ENCODE measurements at places on chromosomes 6 and 20.

- DNase-seq = no peak
Measured at GRCh38 chr6:722608-723007, 29.7 kb upstream of the EXOC2 start.

- no peak for DNase-seq
Measured at GRCh38 chr20:57667924-57668782, 41.7 kb downstream of the PMEPA1 start.

DNA sequence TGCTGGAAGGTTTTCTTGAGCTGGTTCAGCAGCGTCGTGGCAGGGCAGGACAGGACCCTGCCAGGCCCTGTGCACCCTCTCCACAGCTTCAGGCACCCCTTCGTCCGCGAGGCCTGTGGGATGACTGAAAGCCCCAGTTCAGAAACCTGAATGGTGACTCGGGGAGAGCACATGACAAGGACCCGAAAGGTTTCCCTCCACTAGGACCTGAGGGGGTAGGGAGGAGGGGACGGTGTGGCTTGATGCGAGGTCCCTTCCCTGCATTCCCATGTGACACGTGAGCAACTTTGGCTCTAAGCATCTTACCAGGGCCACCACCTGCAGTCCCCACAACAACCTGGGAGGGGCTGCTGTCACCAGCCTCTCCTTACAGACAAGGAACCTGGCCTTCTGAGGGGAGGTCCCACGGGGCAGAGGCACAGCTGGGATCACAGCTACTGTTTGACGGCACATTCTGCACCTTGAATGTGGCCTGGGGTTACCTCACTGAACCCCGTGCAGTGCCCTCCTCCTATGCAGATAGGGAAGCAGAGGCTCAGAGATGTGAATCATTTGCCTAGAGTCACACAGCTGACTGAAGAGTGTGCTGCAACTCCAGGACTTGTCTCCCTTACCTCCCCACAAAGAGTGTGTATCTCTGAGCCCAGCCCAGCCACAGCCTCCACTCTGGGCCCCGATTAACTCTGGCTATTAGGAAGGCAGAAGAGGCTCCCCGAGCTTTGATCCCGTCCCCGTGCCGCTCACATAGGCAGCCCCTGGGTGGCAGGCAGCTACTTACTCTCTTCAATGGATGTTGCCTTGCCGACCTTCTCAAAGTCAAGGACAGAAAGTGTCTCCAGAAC, 84.6 kb downstream of the PTPN1 start:
- DNase-seq = no peak

DNA sequence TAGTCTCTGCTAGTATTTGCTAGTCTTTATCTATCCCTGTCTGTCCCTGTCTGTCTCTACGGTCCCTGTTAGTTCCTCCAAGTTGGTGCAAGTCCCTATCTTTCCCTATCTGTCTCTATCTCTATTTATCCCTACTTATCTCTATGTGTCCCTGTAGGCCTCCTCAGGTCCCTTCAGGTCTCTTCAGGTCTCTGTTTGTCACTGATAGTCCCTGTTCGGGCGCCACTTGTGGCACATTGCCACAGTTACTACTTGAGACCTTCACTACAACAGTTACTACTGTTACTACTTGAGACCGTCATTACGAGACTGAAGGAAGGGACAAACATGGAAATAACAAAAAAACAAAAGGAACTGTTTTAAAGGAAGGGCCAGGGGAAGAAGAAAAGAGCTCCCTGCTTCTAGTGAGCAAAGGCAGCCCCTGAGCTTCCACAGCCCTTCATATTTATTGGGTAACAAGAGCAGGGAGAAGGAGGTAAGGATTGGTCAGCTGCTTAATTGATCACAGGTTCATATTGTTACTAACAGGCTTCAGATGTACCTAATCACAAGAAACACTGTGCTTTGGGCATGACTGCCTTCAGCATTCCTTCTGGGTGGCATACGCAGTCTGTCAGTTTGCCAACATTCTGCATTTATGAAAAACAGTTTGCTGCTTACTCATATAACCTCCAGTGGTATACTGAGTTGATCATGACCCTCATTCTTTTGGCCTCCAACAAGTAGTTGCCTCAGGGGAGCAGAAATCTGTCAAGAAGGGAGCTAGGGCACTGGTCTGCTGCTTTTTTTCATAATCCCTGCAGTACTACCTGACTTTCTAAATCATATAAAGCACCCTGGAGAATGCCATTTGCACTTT, 8.4 kb downstream of the EPB41L2 start:
- no peak for DNase-seq

- no peak for DNase-seq
Measured at GRCh38 chr20:50589548-50590347, 79.6 kb downstream of the PTPN1 start.

- DNase-seq = no peak
Measured at GRCh38 chr20:55283889-55284288, 721.4 kb downstream of the CBLN4 start.

DNA sequence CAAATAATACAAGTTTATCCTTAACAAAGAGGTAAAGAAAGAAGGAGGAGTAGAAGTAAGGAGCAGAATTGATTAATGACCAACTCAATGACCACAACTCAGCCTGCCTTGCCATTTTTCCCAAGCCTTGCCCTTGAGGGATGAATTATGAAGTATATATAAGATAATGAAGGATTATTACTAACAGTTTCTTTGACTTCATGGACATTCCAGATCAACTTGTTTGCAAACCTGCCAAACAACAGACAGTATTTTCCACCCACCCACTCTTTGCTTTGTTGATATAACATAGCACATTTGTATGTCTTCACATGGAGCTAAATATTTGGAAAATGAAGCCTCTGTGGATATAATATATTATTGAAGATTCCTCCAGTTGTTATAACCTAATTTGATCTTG, 9.9 kb upstream of the C6orf141 start:
- DNase-seq = no peak

DNA sequence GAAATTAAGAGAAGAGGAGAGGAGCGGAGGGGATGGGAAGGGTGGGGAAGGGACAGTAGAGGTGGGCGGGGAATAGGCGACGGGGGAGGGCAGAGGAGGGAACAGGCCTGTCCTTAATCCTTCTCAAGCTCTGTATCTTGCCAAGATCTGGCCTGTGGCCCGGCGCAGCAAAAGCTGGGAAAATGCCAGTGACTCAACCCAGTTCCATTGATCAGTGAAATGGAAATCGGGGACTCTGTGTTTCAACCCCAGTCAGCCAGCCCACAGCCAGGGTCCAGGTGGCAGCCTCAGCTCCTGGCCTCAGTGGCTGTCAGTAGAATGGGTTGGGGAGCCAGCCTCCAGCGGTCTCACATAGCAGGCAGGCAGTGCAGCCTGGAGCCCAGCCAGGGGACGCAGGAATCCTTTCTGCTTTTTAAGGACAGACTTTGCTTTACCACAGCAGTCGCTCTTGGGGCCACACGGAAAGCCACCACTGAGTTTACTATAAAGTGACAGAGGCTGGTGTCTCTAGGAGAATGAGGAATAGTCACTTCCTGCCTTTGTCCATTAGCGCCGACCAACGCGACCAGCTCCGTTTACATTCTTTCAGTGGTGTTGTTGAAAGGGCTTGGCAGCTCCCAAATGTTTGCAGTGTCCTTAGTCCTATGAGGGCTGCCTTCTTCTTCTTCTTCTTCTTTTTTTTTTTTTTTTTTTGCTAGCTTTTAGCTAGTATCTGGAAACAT, 128.0 kb downstream of the RIN2 start:
- peak; percentile 80 for DNase-seq

- DNase-seq = no peak
Measured at GRCh38 chr20:62362991-62363919, 3.9 kb downstream of the LAMA5 start.

DNA sequence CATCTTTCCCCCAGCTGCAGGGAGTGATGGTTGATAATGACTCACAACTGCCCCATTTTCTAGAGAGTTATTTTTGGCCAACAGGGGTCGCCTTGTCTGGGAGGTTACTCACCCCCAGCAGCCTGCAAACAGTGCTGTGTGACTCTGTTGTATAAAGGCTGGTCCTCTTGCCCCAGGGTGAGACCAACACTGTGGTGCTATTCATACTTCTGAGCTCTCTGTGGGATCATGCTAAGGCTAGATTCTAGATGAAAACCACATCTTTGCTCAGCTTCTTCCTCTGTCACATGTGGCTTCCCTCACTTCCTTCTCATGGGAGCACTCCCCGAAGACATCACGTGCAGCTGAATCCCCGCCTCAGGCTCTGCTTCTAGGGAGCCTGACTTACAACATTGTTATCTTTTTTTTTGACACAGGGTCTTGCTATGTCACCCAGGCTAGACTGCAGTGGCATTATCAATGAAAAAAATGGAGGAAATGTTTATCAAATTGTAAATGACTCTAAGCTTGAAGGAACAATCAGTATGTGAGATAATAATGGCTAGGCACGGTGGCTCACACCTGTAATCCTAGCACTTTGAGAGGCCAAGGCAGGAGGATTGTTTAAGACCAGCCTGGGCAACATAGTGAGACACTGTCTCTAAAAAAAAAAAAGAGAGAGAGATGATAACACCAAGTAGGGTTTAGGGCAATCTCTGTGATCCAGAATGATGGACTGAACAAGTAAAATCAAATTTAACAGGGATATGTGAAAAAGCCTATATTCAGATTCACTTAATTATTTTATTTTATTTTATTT, 55.7 kb upstream of the SLC23A2 start:
- DNase-seq = peak; percentile 77

DNA sequence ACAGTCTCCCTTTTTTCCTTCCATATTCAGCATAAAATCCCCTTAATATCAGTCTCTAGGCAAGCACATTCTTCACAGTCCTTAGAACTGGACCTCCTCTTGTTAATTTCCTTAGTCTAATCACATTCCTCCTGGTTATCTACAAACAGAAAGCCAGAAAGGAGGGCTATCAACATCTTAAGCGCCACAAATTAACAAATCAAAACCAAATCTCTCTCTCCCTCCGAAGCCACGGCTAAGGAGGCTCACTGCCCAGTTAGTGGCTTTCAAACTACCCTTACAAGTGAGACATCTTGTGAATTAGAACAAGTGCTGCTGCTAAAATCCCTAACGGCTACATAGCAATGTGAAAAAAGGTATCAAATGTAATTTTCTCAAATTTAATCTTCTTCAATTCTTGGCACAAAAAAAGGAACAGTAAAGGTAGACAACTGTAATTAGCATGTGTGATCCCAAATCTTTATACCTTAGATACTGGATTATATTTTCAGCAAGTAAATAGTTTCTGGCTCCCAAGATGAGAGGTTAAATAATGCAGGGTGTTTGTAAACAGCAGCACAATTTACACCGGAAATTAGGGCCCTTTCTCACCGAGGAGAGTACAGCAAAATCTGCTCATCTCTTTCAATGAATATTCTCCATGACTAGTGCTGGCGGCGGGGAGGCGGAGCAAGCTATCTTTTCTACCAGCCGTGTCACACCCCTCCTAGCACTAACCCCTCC, 1.4 kb upstream of the TRIM39 start:
- peak; percentile 41 for DNase-seq

- no peak for DNase-seq
Measured at GRCh38 chr6:161792851-161793493, 519.1 kb upstream of the AGPAT4 start.

GRCh38 chr6:160226118-160226591, 32.5 kb downstream of the SLC22A2 start:
- no peak for DNase-seq

DNA sequence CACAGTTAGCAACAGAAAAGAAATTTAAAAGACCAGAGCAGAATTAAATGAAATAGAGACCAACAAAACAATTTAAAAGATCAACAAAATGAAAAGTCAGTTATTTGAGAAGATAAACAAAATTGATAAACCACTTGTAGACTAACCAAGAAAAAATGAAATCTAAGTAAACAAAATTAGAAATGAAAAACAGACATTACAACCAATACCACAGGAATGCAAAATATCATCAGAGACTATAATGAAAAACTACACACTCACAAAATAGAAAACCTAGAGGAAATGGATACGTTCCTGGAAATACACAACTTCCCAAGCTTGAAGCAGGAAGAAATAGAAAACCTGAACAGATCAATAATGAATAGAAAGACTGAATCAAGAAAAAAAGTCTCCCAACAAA, 97.8 kb downstream of the WDR27 start:
- no peak for DNase-seq

DNA sequence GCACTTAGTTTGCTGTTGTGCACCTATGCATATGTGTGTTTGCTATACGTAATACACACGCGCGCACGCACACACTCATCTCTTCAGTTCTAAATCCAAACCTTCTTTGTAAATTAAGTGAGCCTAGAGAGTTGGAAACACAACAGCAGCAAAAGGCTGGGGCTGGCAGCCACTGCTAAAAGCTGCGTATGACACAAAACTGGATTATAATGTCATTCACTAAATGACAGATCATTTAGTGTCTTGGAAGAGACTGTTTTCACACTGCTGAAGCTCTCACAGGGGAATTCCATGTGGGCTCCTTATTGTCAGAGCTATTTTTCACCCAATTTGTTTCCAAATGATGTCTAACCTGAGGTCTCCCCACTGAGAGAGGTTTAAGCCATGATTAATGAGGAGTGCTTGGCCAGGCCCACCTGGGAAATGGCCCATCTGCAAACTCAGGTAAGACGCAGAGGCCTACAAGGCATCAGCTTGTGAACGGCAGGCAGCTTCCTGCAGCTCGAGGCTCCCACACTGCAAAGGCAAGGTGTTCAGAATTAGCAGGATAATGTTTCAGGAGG, 94.2 kb downstream of the OLIG3 start:
- DNase-seq = no peak

GRCh38 chr6:25928562-25929324, 1.7 kb downstream of the SLC17A2 start:
- no peak for DNase-seq

DNA sequence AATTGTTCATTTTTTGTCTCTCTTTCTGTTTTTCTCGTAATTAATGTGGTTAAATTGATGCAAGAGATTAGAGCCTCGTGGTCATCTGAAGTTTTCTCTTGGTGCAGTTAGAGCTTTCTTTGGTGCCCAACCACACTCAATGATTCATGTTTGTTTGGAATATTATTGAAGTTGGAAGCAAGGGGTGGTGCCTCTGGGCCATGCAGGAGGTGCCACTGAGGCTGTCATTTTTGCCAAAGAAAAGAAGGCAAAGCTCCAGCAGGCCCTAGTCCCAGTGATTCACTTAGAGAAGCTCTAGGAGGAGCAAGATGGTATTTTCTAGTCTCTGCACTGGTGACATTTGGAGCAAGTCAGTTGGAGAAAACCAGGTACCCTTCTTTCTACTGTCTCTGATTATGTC, 144.5 kb upstream of the RALGAPA2 start:
- no peak for DNase-seq

DNA sequence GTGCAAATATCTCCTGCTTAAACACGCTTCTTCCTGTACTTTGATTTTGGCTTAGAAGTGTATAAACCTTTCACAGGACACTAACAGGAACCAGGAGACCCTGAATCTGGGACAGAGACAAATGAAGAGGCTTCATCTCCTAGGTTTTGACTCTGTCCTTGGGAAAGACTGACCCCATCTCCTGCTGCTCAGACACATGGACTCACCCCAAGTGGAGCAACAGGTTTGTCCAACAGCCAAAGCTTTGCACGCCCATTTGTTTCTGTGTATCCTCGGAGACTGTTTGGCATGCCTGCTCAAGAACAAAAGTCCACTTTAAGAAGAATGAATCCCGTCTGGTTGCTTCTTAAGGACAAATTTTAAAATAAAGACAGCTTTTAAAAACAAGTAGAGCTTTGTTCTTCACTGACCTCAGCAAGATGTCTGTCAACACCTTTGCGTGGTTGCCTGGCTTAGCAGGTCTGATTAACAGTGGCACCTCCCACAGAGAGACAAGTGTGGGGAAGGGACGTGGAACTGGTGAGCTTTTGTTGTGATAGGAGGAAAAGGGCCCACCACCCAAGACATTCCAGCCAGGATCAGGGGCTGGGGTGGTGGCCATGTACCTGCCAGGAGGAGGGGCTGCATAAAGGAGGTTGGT, 202.6 kb downstream of the SOD2 start:
- peak; percentile 65 for DNase-seq

- DNase-seq = no peak
Measured at GRCh38 chr6:145544514-145544913, 190.8 kb downstream of the EPM2A start.
